ENCODE measurements at places on chromosomes 1 and 21.

DNA sequence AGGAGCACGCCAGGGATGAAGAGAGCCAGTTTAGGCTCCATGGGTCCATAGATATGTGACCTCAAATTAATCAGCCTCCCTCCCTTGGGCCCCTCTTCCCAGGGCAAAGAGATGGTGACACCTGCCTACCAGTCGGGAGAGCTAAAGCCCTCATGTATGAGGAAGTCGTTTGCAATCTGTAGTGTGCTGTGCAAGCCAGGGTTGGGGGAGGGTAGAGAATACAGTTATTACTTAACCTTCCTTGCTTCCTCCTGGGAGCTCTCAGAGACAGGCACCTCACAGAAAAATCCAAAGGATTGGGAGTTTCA, 4.0 kb downstream of the PGLYRP4 start:
- no peak for DNase-seq

GRCh38 chr1:156712626-156713025, 7.2 kb upstream of the CRABP2 start:
- DNase-seq: no peak

GRCh38 chr1:99482286-99482685, 163.6 kb upstream of the PALMD start:
- DNase-seq: no peak

DNA sequence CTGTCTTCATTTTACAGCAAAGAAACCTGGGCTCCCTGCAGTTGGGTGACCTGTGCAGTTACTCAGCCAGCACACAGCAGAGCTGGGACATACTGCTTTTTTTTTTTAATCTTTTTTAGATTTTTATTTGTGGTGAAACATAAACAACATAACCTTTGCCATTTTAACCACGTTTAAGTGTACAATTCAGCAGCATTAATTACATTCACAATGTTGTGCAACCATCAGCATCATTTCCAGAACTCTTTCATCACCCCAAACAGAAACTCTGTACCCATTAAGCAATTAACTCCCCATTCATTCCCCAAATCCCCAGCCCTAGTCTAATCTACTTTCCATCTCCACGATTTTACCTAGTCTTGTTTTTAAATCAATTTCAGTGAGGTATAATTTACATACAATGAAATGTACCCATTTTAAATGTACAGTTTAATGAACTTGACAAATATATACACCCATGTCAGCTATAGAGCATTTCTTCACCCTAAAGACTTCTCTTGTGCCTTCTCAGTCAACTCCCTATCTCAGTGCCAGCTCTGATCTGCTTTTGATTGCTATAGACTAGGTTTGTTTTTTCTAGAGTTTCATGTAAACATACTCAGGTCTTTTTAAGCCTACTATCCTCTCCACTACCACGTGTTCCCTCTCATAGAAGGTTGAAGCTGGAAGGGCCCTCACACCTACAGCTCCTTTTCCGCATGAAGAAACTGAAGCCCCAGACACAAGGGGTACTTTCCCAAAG, 37.8 kb upstream of the C8B start:
- no peak for DNase-seq

DNA sequence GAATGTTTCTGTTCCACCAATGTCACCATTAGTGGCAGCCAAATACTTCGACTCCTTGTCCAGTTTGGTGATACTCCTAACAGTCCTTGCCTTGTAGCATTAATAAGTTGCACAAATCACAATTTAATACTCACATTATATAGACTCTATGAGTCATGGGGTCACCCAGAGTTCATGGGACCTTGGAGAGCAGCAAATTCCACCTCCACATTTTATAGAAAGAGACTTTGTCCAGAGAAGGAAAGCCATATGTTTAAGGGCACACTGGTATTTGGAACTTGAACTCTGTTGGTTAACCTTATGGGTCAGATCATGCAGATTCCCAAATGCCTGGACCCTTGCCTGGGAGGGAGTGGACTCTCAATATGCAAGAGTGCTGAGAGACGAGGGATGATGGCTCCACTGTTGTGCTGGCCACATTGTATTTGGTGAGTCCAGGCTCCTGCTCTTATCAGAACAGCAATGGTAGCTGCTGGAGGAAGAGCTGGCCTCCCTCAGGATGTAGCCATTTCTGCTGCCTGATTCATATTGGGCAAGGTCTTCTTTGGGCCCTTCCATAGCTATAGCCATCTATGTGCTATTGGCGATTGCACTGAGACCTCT, 30.6 kb downstream of the DNAJC6 start:
- DNase-seq: no peak

DNA sequence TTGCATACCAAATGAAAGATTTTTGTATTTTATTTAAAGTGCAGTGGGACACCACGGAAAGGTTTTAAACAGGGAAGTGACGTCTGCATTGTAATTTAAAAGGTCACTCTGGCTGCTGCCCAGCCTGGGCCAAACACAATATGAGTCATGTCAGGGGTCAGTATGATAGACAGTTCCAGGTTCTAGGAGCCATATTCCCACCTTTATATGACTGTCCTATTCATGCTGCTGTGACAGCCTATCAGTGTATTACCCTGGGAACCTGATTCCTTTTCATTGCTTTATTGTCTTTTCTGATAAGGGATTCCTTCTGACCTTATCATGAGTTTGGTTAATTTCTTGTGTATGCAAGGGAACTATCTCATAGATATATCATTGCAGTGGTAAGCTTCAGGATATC, 5.3 kb downstream of the VANGL1 start:
- no peak for DNase-seq

- DNase-seq: no peak
These were observed 25.5 kb downstream of the TNFRSF8 start for GRCh38 chr1:12088607-12089006.

DNA sequence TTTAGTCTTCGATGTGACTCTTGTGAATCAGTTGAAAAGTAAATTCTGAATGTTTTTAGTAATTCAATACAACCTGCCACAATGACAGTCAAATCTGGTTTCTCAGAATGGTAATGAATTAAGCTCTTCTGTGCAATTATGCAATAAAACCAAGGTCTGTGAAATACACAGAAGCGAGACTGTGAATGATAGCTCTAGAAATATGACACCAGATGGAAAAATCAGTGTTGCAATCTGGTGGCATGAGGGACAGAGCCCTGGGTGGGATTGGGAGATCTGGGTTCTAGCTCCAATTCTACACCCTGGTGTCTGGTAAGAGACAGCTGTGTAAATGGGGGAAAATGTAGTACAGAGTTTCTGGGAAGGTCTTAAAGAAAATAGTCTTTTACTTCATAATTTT, 586.4 kb upstream of the ZRANB2 start:
- no peak for DNase-seq

GRCh38 chr1:50967416-50968157, 2.5 kb upstream of the CDKN2C start:
- peak; percentile 46 for DNase-seq

DNA sequence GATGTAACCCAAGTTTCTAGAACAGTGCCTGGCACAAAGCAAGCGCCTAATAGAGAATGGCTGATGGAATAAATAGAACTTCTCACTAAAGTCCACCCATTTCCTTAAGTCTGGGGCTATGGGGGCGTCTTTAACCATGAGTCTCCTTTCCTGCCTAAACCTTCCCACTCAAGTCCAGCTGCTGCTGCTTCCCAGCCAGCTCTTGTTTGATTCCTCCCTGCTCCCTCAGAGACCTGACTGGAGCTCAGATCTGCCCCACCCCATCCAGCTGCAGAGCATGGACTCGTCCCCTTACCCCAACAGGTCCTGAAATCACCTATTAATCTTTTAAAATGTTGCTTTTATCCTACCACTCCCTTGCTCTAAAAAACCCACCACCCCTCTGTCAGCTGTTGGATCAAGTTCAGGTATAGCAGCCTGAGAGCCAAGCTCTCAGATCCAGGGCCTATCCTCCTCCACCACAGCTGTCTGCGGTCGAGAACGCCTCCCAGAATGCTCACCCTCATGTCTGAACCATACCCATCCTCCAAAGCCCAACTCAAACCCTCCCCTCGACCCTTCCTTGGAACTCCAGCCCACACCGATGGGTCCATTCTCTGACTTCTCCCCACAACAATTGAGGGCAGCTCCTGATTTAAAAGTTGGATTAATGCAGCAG, 12.8 kb upstream of the GALNT2 start:
- DNase-seq: no peak

GRCh38 chr1:1344655-1345361, 4.4 kb downstream of the DVL1 start:
- peak; percentile 87 for DNase-seq

DNA sequence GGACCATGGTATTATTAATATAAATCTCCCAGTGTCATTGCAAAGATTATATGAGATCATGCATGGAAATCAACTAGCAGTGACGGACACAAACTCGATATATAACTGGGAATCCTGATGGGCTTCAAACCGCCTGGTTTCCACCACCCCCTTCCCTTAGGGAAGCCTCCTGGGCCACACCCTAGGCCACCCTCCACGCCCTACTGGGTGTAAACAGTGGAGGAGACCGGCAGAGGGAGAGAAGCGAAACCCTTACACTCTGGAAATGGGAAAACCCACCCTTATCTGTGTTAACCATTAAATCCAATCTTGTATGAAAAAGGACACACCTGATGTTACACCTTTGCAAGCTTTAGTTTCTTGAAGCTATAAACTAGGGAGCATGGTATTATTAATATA, 595 bp upstream of the ZNHIT6 start:
- DNase-seq: no peak

GRCh38 chr21:31351960-31352359, 7.9 kb upstream of the TIAM1 start:
- no peak for DNase-seq

DNA sequence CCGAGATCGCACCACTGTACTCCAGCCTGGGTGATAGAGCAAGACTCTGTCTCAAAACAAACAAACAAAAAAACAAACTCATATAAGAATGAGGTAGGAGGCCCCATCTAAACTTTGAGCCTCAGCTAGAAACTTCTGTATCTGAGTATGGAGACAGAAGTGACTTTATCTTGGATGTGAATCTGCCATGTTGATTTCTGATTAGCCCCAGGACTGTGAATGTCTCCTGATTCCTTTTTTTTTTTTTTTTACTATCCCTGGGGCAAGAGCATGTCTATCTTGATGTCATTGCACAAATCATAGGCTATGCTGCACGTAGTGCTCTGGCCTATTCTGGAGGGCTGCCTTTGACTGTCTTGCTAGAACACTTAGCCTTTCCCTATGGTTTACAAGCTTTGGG, 211.0 kb downstream of the PTPRU start:
- no peak for DNase-seq

- DNase-seq: no peak
These were observed 90.7 kb downstream of the ZNF281 start for GRCh38 chr1:200319148-200319547.

DNA sequence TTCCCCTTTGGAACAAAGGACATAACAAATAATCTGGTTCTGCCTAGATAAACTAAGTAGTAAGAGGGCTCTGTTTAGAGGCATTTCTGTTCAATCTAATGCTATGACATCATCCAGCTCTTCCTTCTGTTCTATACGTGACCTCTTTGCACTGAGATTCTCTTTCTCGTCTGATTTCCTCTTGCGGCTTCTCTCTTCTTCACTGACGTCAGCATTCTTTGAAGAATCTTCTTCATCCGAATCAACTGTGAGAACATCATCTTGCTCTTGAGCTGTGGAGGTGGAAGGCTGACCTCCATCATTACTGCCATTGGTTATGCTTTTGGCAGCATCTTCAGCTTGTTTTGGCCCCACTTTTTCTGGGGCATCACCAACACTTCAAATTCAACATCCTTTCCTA, 130.4 kb downstream of the HS2ST1 start:
- no peak for DNase-seq

DNA sequence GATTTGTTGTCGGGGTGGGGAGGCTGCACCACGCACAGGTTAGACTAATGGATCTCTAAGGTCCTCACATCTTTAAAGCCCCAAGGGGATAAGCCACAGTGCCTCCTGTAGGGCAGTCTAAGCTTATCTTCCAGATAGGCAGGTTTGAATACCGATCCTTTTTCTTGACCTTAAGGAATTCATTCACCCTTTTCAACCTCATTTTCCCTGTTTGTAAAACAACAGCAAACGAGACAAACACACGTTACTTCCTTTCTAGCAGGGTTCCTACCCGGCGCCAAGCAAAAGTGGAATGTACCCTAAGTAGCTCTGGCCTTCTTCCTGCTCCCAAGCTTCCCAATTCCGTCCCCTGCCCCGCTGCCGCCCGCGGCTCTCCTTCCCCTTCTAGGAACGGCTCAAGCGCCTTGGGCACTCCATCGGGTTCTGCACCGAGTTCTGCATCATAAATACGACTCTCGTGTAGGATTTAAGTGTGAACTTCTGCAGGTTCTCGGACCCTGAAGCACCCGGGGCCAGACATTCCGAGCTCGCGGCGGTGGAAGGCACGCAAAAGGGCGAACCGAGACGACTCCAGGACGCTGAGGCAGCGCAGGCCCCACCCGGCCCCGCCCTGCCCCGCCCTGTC, 548 bp upstream of the CDC20 start:
- peak; percentile 49 for DNase-seq

DNA sequence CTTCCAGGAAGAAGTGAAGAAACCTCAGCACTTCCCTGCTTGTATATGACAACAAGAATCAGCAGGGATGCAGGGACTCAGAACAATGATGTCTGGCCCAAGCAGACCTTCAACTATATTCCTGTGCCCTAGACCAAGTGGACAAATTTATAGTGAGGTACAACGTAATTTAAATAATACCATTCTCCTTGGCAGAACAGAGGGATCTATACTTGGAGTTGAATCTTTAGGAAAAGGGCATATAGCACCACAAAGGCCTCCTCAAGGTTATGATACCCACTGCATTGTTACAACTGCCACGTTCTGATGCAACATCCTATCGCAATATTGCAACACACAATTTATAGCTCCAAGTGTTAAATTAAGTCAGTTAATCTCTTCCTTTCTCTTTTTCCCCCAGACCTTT, 29.1 kb upstream of the GFI1 start:
- no peak for DNase-seq

DNA sequence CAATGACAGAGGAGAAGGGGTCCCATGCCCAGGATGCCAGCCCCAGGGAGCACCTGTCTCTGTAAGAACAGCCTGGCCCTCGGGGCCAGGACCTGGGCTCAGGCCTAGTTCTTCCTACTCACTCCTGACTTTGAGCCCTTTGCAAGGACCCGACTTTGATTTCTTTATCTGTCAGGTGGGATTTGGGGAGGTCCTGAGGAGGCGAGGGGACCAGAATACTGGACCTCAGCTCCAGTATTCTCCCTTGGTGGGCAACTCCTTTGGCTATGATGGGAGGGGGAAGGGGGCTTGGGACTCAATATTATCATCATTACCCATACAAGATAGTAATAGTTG, 18.1 kb downstream of the KCNQ4 start:
- no peak for DNase-seq

- DNase-seq: peak; percentile 9
These were observed 12.3 kb upstream of the SLAMF7 start for GRCh38 chr1:160726498-160727315.

GRCh38 chr1:231618609-231619256, 7.9 kb upstream of the DISC1 start:
- no peak for DNase-seq

- no peak for DNase-seq
These were observed 44.5 kb downstream of the DMRTA2 start for GRCh38 chr1:50378770-50379169.

- no peak for DNase-seq
These were observed 96.6 kb downstream of the RYR2 start for GRCh38 chr1:237138551-237138950.
